ENCODE measurements at places on chromosomes 16 and 17.
A peak's percentile ranks its signal among the peaks of the same experiment; 100 is the strongest.

DNA sequence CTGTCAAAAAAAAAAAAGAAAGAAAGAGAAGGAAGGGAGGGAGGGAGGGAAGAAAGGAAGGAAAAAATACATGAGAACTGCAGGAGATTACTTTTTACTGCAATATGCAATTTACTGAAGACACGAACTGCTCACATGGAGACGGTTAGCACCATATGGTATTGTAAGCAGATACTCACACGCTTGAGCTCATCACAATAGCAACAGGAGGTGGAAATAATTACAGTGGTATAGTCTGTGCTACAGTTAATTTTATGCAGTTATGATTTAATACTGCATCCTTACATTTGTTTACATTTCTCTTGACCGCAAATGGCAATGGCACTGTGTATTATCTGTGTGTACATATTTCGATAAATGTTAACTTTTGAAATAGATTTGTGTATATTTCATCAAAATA lies 21.4 kb upstream of the SLC46A1 start:
- no peak for DNase-seq

DNA sequence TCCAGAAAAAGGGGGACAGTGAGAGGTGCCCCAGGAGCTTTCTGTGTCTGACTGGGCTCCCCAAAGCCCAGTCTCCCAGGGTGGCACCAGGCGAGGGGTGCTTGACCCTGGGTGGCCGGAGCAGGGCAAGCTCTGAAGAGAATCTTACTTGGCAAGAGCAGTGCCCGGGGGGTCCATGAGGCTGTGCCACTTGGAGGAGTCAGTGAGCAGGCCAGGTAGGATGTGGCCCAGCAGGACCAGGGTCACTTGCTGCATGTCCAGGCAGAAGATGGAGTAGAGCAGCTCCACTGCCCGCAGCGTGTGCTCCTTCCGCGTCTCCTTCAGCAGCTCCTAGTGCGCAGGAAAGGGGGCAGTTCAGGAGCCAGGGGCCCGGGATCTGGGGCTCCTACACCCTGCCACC lies 7.3 kb downstream of the CSF3 start:
- no peak for DNase-seq

- no peak for DNase-seq
Observed at GRCh38 chr16:4785758-4786433, 2.2 kb downstream of the SEPTIN12 start.

DNA sequence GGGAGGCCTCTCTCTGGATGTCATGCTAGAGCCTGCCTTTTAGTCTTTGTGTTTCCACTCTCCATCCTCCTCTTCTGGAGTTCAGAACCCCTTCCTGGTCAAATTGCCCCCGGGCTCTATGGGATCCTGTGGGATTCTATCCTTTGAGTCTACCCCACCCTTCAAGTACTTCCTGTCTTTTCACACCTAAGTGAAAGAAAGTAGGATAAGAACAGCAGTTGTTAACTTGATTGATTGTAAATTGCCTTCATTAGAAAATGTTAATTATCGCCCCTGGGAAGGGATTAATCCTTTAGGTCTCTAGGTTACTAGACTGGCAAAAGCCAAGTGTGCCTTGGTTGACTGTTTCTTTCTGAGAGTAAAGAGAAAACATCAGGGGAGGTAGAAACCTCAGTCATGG lies 30.1 kb downstream of the PRKCB start:
- no peak for DNase-seq

- no peak for DNase-seq
Observed at GRCh38 chr17:27456681-27457359, 572 bp downstream of the KSR1 start.

DNA sequence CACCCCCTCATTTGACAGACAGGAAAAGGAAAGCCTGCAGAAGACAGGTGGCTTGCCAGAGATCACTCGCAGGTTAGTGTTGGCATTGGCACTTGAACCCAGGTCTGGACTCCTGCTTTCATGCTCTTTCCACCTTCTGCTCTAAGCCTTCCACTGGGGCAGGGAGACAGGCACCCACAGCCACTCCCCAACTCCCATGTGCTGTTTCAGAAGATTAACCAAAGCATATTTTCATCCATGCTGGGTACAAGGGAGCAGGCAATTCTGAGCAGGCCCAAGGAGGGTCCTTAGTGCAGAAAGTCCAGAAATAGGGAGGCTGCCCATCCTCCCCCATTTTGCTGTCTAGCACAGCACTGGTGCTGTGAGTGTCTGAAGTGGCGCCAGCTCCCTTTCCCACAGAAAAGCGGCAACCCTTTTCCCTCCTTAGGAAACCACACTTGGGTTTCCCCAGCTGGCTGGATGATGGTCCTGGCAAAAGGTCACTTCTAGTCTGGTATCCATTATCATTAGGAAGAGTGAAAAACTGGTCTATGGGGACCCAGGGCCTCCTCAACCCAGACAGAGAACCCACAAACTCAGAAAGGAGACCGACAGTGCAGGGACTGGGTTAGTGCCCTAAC lies 2.0 kb upstream of the CAVIN1 start:
- DNase-seq: no peak

- peak; percentile 52 for DNase-seq
Observed at GRCh38 chr16:57592591-57593003, 35.8 kb upstream of the ADGRG1 start.

DNA sequence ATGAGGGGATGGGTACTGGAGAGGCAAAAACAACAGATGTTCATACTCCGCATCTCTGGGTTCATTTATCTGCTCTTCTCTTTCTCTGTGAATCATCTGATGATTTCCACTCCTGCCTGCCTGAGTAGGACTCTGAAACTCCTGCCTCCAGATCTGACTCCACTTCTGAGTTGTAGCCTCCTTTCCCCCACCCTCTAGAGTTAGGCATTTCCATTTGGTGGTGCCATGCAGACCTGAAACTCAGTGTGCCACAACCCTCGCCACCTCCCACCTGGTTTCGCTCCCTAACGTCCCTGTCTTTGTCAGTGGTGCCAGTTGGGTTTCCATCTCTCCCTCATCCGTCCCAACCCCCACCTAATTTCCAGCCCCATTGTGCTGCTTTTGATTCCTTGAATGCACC lies 126.2 kb downstream of the PRKCB start:
- no peak for DNase-seq

DNA sequence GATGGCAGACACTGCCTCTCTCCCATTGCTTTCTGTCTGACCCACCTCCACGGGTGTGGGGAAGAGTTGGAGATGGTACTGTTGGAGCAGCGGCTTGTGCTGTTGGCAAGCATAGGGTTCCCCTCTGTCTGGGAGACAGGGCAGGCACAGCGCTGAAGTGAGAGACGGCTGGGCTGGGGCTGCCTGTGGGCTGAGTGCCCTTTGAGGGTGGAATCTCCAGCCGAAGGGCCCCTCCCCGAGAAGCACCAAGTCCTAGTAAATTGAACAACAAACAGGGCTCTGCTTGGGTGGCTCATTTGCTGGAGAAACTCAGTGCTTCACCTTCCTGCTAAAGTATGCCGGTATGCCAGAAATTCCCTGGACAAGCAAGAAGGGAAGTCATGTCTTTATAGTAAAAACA lies 79.7 kb downstream of the KSR1 start:
- DNase-seq: no peak

- DNase-seq: no peak
Observed at GRCh38 chr16:49000594-49000993, 281.0 kb downstream of the CBLN1 start.

DNA sequence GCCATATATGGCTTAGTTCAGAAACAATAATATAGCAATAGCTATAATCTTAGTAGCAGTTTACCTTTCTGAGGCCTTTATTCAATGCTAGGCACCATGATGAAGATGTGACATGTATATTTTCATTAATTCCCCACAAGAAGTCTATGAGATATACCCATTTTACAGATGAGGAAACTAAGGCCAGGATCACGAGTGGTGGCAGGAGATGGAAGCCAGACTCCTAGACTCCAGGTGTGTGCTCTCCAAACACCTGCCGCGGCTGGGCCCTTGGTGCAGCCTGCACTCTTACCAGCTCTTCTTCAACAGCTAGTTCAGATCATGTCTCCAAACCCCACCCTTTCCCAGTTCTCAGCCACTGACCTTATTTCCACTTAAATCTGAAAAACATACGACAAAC lies 15.2 kb downstream of the NXPH3 start:
- no peak for DNase-seq

- no peak for DNase-seq
Observed at GRCh38 chr17:62703261-62703775, 75.8 kb downstream of the MRC2 start.

- no peak for DNase-seq
Observed at GRCh38 chr16:56409195-56409594, 16.1 kb downstream of the AMFR start.

DNA sequence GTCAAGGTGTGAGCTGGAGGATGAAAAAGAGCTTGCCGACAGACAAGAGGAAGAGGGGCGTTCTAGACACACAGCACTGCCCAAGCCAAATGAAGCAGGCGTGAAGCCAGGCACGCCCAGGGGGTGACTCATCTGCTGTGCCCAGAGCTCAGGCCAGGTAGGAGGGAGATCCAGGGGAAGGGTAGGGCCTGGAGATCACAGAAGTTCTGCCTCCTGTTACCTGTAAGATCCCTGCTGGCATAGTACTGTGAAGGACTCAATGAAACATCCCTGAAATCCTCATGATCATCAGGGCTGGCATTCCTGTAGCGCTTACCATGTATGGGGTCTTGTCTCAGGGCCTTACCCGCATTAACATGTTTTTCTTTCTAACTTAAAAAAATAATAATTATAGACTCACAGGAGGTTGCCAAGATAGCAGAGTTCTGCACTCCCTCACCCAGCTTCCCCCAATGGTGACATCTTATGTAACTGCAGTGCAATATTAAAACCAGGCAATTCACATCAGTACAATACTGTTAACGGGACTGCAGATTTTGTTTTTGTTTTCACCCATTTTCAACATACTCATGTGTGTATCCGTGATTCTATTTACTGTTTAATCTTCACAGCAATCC lies 158.6 kb downstream of the XYLT1 start:
- DNase-seq: no peak

- no peak for DNase-seq
Observed at GRCh38 chr16:82639666-82640336, 13.0 kb downstream of the CDH13 start.

GRCh38 chr16:74564451-74564984 lies 42.4 kb downstream of the GLG1 start:
- DNase-seq: no peak

DNA sequence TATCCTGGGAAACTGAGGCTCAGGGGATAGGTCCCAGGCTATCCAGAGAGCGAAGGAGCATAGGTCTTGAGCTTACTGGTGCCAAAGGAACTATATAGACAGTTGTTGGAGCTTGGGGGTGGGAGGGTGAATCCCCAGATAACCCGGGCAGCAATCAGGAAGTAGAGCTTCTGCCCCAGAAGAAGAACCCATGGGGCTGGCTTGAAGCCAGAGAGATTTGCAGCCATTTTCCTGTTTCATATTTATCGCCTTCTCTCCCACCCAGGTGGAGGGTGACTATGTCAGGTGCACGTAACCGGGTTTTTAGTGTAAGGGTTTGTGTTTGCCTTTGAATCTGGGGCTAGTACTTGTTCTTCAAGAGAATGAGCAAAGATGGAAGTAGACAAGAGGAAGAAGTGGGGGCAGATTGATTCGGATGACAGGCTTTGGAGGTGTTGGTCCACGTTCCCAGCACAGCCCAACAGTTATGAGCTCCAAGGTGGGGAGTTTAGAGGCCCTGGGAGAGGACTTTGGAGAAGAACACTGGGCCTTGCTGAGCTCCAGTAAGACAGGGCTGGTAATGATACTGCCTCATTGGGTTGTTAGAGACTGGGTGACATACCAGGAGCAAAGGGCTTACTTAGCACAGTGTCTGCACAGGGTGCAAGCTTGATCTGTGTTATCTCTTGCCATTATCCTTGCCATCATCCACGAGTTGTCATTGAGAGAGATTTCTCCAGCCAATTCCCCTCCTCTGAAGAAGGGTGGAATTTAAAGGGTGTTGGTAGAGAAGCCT lies 145.6 kb downstream of the CCDC182 start:
- DNase-seq: no peak

GRCh38 chr17:73340093-73340596 lies 28.3 kb upstream of the CDC42EP4 start:
- no peak for DNase-seq

DNA sequence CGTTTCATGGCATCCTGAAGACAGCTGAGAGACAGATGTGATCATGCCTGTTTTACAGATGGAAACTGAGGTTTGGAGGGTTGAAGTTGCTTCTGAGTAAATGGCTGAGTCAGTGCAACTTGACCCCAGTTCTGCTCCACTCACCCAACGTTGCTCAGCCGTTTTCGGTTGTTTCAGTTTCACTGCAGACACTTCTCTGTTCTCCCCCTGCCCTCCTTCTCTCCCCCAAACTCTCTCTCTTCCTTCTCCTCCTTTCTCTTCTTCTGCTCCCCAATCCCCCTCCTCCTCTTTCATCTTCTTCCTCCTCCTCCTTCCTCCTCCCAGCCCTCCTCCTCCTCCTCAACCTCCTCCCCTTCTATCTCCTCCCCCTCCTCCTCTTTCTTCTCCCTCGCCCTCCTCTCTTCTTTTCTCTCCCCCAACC lies 9.4 kb upstream of the CEP20 start:
- no peak for DNase-seq

DNA sequence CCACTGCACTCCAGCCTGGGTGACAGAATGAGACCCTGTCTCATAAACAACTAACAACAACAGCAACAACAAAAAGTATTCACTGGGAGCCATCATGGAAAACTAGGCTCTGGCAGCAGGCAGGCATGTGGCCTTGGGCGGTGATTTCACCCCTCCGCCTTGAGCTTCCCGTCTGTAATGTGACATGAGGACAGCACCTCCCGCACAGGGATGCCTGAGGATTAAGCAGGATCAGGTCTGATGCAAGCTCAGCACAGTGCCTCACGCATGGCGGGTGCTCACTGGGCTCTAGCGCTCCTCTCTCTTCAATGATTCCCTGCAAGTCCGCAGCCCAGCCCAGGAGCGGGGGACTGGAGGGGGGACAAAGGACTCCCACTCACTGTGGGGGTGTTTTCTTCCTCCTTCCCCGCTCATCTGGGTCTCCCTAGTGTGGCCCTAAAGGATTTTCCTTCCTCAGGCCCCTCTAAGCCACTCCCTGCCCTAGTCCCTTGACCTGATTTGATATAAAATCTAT lies 2.8 kb downstream of the PLCD3 start:
- DNase-seq: no peak

DNA sequence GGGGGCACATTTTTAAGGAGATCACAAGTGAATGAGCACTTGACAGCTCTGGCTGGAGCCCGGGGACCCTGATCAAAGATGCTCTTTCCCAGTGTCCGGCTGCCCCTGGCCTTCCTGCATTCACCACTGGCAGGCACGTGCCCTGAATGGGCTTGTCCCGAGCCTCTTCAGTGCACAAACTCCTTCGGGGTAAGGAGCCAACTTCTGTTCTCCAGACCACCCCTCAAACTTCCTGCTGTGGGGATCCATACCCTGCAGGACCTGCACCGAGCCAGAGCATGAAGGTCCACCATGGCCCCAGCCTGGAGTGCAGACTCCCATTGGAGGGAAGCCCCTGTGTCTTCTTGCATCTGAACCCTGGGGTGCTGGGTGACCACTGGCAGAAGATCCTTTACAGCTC lies 9.8 kb upstream of the SLC12A3 start:
- no peak for DNase-seq

Measured in stimulated activated CD8-positive, alpha-beta memory T cell treated with anti-CD3 and anti-CD28 coated beads, Interleukin-2, amount 100 ng/mL, for 1 hour (primary cell).